H7 (cell line): ENCODE measurements at places on chromosomes 12 and 14.
A peak's percentile ranks its signal among the peaks of the same experiment; 100 is the strongest.

DNA sequence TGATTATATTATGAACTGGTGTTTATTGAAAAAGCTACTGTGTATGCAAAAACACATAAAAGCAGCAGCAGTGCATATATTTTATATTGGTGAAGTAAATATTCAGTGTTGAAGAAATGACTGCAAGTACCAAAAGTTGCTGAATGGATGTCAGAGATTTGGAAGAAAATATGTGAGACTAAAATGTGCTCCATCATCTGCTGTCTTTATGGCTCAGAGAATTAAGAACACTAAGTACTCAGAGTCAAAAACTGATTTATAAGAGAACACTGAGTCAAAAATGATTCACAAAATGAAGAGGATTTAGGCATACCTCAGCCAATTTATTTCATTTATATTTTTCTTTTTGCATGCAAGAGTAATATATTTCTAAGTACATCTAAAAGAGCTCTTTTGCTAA, 86.3 kb upstream of the PDZRN4 start:
- no peak for DNase-seq

GRCh38 chr14:64123241-64123822, 170.8 kb downstream of the ESR2 start:
- DNase-seq = no peak

- DNase-seq = no peak
Measured at GRCh38 chr14:25197885-25198284, 147.9 kb upstream of the STXBP6 start.

DNA sequence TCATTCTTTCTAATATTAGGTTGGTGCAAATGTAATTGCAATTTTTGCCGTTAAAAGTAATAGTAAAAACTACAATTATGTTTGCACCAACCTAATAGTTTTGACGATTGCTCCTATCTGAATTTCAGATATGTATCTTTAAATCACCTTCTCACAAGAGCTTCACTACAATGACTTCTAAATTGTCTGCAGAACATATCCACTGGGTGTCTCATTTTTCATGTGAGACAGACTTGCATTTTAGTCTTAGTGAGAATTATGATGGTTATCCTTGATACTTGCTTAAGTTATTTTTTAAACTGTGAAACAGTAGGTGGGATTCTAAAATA, 84.6 kb downstream of the ITPR2 start:
- DNase-seq = no peak

DNA sequence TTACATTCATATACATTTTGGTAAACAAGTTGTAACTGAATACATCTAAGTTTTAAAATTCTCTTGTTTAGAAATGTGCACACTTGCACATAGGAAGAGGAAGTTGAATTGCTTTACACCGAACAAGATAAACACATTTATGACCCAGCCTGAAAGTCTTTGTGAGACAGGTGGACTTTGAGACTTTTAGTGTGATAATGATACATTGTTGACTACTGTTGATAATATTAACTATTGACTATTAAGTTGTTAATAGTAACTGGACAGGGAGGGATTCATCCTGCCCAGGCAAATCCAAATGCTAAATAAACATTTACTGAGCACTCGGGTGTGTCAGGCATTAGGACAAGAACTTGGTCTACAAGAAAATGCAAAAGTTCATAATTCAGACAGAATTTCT, 68.0 kb downstream of the AVPR1A start:
- DNase-seq = no peak

GRCh38 chr12:64450711-64451486, 1.0 kb upstream of the TBK1 start:
- peak; percentile 37 for DNase-seq
